ENCODE measurements at places on chromosomes 2 and 18. TPM values are rescaled to one million over a fixed set of nuclear protein-coding genes. Genes with fewer than 3 reads are reported as not detected.

- DNase-seq: no peak
Measured at GRCh38 chr18:50422286-50422898, 47.5 kb downstream of the SKA1 start.

GRCh38 chr18:78683191-78684010, 296.2 kb upstream of the SALL3 start:
- DNase-seq: no peak

- DNase-seq: peak; percentile 63
Measured at GRCh38 chr2:11681722-11682589, 12.0 kb upstream of the NTSR2 start.

- DNase-seq: no peak
Measured at GRCh38 chr2:201021914-201022313, 49.6 kb downstream of the HYCC2 start.

Gene ASB3
- total RNA-seq: 31.4 TPM

DNA sequence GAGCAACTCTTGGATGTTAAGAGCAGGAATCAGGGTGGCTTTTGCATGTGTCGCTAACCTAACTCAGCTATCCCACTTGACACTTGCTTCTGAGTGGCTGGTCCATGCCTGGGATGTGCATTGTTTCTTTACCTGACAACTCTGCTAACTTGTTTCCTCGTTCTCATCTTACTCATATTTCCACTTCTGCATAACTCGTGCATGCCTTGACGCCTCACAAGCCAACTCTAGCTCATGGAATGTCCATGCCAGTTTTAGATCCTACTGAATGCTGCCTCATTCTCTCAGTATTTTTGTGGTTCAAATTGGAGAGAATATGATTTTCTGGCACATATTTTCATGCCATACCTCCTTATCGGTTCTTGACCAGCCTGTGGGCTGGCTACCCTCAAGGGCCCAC, 52.5 kb downstream of the CDCA7 start:
- DNase-seq: no peak

- DNase-seq: no peak
Measured at GRCh38 chr2:100895402-100895801, 75.5 kb downstream of the NPAS2 start.

DNA sequence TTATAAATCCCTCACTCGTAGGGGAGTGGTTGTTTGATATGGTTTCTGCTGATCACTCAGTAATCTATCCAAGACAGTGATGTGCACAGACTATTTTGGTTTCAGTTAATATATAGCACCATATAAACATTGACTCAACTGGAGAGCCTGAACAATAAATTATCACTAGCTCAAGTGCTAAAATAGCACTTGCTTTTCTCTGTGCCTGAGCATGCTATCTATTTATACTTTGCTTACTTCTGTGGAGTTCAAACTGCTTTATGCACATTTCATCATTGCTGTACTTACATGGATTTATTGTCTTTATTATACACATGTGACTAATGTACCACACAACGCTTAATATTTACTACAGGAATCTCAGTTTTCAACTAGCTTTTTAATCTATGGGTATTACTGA, 133.6 kb downstream of the BCL2 start:
- DNase-seq: no peak

DNA sequence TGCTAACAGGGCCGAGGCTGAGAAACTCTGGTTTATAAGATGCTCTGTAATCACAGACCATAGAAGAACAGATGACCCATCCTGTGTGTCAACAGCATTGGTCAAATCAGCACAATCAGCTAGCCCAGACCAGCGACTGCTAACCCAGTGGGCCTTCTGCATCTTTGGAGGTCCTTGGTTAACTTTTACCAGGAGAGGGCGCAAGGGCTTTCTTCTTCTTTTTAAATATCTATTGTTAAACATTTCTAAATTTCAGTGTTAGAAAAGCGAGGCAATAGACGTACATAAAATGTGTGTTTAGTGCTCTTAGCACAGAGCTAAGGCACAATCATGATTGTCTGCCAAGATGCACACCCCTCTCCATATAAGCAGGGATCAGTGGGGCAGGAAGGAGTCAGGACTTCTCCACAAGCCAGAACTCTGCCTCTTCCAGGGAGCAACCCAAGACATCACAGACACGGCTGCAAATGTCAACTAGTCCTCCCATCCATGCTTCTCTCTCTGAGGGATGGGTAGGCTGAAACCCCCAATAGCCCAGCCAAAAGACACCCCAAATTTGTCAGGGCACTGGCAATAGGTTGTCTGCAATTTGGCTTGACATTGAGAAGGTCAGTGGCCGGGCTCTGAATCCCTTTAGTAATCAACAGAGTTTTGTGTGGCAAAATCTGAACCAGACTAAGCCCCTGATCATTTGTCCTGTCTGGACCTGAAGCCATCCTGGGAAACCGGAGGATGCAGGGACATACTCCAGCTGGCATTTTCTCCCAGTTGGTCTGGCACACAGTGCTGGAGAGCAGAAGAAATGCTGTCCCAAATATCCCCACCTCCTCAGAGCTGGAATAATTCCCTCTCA, 188.2 kb downstream of the BCL2 start:
- DNase-seq: no peak
